ENCODE measurements at places on chromosomes 11 and 22.

DNA sequence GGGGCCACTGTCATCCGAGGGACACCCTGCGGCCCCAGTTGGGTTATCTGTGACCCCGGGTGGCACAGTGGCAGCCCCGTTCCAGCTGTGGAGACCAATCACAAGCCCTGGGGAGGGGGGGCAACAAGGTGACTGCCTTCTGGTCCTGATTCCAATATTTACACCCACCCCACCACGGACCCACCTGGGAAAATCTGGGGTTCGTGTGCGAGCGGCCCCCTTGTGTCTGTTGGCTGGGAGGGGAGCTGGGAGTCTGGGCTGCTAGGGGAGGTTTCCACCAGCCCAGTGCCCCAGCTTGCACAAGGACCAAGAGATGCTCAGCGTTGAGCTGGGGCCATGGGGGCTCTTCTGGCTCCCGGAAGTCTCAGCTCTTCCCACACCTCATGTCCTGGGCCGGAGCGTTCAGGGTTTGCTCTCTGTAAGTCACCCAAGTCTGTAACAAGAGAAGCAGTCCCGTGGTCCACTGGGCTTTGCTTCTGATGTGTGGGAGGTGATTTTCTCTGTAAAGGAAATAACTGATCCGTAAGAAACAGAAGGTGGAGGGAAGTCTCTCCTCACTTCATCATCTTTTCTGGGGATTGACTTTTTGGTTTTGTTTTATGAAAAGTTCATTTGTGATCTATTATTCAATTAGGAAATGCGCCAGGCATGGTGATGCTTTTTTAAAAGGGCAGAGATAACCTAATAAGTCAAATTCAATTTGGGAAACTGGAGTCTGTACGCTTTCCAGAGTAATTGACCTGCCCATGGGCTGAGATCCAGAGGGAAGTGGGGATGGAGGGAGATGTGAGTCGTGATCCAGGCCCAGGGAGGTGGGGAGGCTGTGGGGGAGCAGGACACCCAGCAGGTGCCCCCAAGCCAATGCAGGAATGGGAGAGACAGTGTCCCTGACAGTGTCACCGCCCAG lies 22.4 kb upstream of the GAL start:
- no peak for DNase-seq

DNA sequence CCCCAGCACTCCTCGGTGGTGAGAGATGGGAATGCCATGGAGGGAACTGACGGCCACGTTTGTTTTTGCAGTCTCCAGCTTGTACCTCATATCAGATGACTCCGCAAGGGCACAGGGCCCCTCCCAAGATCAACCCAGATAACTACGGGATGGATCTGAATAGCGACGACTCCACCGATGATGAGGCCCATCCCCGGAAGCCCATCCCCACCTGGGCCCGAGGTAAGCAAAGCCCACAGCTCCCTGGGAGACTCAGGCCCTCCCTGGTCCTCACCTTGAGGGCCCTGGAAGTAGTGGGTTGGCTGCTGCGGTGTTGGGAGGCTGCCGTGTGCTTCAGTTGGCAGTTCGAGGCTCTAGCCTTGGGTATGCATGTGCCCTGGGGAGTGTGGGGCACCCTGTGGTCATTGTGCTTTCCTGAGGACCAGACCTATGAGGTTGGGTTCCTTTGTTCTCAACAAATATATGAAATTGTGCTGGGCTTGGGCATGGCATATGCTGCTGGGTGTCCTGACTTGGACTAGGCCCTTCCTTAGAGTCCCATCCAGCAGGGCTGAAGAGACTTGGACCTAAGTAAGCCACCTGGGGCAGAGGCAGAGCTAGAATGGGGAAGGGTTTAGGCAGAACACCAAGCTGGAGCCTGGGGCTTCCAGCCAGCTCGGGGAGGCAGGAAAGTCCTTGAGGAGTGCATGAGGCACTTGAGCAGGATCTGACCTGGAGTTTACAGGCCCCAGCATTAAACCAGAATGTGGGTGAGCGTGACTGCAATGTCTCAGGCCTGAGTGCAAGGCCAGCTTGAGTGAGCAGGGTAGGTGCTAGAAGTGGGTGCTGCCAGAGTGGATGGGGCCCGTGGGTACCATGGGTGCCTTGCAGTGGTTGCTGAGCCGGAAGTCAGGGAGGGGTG lies 26.4 kb downstream of the INCENP start:
- no peak for DNase-seq

GRCh38 chr11:66842896-66843775 lies at the start of gene RCE1:
Gene RCE1 (plus strand): TSS chr11:66843441. CDS start chr11:66843456, 15 bp downstream.
- DNase-seq = peak; percentile 95

DNA sequence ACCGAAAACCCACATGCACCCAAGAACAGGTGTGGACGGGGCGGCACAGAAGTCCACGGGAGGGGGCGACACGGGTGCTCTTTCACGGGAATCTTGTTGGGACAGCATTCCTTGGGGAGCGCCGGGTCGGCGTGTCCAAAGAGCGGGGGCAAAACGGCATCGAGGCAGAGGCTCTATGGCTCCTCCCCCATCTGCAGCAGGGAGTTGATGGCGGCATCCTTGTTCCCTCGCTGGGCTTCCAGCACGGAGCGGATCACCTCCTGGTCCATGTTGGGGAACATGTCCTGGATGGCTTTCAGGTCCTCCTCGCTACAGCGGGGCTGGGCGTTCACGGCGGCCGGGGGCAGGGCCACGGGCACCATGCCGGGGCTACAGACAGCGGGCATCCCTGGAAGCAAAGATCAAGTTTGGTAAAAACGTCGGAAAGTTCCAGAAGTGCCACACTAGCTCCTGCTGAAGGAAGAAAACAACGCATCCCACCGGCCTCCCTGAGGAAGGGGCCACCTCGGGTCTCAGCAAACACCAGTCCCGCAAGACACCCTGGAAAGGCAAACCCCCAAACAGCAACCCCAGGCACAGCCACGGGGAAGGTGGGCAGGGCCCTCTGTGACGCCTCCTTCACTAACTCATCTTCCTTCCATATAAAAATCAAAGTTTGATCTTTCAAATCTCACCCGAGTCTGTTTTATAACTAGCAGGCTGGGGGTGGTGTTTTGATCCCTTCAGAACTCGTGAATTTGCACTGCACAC lies 32.4 kb downstream of the TOLLIP start:
- no peak for DNase-seq

DNA sequence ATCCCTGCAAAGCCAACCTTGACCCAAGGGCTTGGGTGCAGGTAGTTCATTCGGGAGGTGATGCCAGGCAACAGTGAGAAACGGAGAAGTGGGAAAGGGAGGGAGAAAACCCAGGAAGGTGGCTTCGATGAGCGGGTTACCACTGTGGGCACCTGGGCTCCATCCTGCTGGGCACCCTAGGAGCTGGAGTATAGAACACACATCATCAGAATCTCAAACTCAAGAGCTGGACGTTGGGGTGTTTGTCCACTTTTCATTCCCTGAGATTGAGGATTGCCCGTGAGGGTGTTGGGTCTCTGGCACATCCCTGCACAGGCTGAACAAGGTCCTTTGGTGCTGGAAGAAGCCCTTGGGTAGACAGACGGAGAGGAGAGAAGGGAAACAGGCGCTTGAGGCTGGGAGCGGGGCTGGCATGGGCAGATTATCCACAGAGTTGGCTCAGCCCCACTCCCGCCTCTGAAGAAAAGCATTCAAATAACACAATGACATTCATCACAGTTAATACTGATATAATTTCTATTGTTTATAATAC lies 70.4 kb downstream of the LRRC32 start:
- DNase-seq = no peak
